HAP-1 (cell line): ENCODE measurements at places on chromosomes 12 and 14.

DNA sequence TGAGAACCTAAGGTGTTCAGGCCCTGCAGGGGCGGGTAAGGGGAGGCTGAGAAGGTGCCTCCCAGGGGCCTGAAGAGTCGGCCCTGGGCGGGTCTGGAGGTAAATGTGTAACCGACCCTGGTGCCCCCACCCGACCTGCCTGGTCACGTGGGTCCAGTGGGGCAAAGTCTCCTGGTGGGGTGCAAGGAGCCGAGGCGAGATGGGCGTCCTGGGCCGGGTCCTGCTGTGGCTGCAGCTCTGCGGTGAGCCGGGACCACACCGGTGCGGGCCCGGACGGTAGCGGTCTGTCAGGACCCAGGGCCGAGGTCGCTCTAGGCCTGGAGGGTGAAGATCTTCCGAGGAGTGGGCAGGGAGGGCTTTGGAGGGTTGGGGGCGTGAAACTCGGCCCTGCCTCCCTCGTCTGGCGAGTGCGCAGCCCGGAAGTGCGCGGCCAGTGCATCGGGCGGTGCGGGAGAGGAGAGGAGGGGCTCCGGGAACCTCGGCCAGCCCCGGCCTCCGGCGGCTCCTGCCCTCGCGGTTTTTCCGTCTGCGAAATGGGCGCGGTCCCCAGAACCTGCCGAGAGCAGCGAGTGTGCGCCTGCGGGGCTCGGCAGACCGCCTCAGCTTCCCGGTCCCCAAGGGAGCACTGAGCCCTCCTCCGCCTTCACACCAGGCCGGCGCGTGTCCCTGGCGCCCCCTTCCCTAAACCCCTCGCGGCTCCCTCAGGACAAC is at the start of gene AMN:
AMN (plus strand) TSS at position 174 of the 711 bp plus-strand sequence; CDS start at position 200, 26 bp downstream.
- DNase-seq, result no peak

DNA sequence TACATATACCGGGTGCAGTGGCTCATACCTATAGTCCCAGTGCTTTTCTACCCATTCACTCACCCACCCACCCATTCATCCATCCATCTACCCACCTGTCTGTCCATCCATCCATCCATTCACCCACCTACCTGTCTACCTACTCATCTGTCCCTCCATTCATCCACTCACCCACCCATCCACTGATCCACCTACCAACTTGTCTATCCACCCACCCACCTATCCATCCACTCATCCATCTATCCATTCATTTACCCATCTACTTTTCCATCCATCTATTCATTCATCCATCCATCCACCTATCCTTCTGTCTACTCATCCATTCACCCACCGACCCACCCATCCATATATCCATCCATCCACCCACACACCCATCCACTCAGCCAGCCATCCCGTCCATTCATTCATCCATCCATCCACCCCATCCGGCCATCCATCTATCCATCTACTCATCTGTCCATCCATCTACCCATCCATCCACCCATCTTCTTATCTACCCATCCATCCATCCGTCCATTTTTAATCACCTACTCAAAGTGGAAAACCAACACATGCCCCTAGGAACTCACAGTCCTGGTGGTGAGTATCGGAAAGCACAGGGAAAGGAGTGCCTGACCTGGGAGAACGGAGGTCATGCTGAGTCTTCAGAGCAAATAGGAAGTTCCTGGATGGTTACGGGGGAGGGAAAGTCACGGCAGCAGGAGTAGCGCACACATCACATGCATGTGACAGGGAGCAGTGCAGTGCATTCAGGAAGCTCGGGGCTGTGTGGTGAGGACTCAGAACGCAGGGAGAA is 20.0 kb downstream of the DDX51 start:
- no peak for DNase-seq

DNA sequence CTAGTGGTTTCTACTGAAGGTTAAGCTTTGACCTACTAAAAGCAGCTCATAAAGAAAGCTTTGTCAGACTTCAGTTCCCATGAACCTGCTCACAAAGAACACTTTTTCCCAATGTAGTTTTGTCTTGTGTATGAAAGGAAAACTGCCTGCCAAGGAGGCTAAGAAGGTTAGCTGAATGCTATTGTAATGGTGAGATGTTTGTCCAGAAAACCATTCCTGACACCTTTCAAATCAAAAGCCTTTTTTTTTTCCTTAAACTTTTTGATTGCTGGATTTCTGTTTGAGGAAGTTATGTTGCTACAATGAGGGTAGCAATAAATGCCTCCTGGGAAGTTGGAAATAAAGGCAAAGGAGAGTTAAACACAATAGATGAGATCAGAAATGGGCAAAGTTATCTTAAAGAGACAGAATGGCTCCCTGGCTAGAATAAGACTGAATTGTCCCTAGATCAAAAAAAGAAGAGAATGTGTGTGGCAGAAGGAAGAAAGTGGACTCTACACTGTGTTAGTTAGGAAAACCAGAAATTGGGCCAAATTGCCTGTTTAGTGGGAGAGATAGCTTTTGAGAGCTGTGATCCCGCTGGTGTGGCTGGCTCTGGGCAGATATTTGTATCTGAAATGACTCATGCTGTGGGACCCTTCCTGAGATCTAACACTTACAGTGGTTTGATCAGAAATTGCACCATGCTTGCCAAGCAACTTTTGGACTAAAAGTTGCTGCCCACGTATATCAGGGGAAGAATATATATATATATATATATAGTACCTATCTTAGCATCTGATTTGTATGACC is 27.5 kb downstream of the TECPR2 start:
- DNase-seq, result peak; percentile 31

- no peak for DNase-seq
Observed at GRCh38 chr14:96051642-96052540, 12.7 kb downstream of the C14orf132 start.

- no peak for DNase-seq
Observed at GRCh38 chr12:21289698-21290097, 45.0 kb downstream of the SLCO1A2 start.

DNA sequence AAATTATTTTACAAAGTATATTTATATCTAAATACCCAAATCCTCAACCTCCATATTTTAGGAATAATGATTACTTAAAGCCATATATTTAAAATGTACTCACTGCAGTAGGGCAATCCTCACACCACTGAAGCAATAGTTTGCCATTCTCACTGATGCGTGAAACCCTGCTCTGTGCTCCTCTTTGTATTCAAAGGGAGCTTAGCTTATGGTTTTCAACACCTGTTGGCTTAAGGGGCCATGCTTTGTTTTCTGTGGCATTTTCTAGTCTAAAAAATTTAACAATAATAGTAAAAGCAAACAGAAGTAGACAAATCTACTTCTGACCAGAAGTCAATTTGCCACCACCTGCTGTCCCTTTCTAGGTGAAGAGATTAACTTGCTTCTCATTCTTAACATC is 294.6 kb downstream of the FLRT2 start:
- DNase-seq, result peak; percentile 13

DNA sequence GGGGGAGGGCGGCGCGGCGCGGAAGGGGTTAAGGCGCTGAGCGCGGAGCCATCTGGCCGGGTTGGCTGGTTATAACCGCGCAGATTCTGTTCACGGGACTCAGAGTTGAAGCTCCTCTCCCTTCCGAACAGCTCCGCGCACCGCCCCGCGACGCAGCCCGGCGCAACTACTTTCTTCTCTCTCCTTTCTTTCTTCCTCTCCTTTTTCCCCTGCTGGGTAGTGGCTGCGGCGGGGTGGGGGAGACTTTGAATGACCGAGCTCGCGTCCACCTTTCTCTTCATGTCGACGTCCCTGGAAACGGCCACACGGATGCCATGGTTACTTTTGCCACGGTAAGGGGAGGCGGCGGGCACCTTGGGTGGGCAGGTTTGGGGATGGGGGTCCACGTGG is at the start of gene NTF3:
NTF3 (plus strand) TSS at position 98 of the 390 bp plus-strand sequence; CDS start at position 315, 217 bp downstream.
- DNase-seq, result no peak

DNA sequence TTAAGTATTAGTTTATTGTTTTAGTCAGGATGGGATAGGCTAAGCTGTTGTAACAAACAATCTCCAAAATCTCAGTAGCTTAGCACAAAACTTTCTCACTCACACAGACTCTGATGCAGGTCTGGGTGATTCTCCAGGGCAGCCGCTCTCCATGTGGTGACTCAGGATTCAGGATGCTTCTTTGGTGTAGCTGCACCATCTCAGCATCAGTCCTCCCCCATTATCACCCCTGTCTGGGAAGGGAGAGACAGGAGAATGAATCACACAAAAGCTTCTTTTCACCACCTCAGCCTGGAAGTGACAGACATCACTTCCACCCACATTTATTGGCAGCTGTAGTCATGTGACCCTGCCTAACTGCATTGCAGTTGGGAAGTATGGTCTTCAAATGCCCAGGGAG is 142.3 kb downstream of the DICER1 start:
- DNase-seq, result no peak

- no peak for DNase-seq
Observed at GRCh38 chr12:65277994-65278575, 398 bp upstream of the MSRB3 start.

- no peak for DNase-seq
Observed at GRCh38 chr12:25194214-25194613, 746 bp downstream of the DNAI7 start.

DNA sequence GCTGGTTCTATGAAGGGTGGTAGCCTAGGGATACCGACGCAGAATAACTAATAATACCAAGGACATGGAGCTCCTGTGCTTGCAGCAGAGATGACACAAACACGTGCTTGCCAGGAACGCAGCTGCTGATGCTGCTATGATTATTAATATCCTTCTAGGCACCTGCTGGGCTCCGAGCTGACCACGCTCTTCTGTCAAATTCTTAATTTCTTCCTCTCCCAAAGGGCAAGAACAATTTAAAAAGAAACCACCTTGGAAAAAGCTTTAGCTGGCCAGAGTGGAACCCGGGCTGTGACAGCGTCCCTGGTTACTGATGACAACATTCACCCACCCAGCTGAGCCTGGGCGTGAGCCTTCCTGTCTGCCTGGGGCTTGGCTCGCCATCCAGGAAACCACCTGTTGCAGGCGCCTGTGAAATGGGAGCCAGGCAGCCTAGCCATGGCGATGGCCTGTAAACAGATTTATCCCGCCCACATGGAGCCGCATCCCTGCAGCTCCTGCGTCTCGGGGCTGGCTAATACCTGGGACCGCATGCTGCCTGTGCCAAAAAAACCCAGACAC is 28.8 kb downstream of the CLMN start:
- no peak for DNase-seq

DNA sequence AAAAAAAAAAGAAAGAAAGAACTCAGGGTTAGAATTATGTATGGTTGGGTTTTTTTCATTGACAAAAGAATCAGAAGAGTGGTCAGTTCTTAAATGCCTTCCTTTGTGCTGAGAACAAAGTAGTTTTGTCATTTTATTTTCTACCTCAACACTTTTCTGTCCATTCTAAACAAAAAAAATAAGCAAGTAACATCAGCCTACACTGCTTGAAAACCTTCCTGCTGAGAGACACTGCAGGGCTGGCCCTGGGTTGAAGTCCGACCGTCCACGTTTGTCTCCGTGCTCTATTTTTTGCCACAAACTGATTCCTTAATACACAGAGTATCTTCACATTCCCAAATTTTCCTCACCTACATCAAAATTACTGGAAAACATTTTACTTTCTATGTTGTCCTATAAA is 211.6 kb upstream of the PDZRN4 start:
- DNase-seq, result peak; percentile 4

GRCh38 chr14:61281948-61282275 is 774 bp upstream of the TMEM30B start:
- no peak for DNase-seq

- no peak for DNase-seq
Observed at GRCh38 chr12:66345212-66345611, 42.9 kb downstream of the HELB start.

- DNase-seq, result no peak
Observed at GRCh38 chr12:44511289-44511688, 364.8 kb downstream of the NELL2 start.

GRCh38 chr12:132908145-132909029 is 21.0 kb upstream of the CHFR start:
- DNase-seq, result no peak

DNA sequence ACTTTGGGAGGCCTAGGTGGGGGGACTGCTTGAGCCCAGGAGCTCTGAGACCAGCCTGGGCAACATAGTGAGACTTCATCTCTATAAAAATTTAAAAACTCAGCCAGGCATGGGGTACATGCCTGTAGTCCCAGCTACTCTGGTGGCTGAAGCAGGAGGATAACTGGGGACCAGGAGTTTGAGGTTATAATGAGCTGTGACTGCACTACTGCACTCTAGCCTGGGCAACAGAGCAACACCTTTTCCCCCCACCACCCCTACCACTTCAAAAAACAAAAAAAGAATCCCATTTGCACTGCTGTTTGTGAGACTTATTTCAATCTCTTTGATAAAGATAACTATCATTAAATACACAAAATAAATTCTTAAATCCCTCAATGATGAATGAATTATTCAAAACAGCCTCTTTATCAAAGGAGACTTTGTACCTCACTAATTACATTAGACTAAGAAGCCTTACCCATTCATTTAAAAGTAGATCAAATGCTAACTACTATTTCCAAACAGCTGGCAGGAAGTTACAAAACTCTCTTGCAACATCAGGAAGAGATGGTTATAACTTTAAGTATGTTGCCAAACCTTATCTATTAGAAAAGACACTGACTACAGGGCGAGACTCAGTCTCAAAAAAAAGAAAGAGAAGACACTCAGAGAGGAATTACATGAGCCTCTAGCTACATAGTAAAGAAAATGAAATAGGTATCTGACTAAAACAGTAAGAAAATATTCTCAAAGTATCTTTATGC is 14.7 kb downstream of the BLTP3B start:
- DNase-seq, result no peak

GRCh38 chr12:40770781-40771180 is 78.5 kb downstream of the CNTN1 start:
- DNase-seq, result no peak

DNA sequence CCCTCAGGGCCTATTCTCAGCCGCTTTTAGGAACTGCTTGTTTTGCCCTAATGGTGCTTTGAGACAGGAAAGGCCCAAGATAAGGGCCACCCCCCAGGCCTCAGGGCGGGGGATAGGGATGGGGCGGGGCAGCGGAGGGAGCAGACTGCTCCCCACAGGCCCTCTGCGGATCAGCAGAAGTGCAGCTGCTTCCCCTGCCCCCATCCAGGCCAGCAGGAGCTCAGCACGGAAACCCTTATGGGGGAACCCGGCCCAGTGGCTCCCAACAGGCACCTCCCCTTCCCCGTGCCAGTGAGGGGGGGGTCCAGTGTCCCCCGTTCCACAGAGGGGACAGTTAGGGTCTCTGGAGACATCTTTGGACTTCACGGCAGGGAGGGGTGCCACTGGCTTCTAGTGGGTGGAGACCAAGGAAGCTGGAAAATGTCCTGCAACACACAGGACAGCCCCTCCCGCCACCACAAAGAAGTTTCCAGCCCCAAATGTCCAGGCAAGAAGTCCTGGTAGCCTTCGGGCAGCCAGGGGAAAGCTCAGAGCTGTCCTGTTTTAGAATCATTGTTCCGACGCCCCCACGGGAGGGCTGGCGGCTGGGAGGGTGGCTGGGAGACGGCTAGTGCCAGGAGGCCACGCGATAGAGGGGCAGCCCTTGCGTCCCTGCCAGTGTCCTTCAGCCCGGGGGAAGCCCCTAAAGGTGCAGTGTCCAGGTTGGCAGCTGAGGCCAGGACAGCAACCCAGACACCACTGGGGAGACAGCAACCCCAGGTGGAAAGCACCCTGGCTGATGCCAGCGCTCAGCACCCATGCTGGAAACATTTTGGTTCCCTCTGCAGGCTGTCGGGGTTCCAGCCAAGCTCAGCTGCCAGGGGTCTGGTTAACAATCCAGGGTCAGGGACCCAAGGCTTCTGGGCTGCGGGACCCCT is 10.4 kb upstream of the GPR132 start:
- no peak for DNase-seq
